ENCODE measurements at places on chromosomes 2 and 18.

- no peak for DNase-seq
These were observed 290.1 kb upstream of the CHAC2 start for GRCh38 chr2:53477517-53477916.

GRCh38 chr2:115652652-115653051, 1210.2 kb downstream of the DPP10 start:
- DNase-seq, result no peak

DNA sequence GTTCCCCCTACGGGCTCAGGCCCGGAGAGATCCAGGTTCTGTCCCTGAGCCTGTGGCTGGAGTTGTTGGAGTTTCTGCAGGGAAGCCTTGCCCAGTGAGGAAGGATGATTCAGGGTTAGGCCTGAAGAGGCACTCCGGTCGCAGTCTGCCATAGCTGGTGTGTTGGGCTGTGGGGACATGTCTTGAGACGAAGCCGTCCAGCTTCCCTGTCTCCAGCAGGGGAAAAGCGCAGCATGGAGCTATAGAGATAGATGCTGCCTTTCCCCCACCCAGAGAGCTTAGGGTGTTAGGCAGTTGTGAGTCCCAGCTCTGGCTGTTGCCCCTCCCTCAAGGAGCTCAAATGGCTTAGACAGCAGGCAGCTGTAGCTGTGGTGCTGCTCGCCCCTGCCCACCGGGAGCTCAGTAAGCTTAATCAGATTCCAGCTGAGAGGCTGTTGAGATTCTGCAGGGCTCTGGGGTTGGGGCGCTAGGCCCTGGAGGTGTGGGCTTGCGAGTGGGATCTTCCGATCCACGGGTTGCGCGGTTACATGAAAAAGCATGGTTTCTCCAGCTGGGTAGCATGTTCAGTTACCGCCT, 103.9 kb downstream of the PMAIP1 start:
- DNase-seq, result no peak

- DNase-seq, result no peak
These were observed 1.7 kb upstream of the C2orf42 start for GRCh38 chr2:70192516-70192915.

DNA sequence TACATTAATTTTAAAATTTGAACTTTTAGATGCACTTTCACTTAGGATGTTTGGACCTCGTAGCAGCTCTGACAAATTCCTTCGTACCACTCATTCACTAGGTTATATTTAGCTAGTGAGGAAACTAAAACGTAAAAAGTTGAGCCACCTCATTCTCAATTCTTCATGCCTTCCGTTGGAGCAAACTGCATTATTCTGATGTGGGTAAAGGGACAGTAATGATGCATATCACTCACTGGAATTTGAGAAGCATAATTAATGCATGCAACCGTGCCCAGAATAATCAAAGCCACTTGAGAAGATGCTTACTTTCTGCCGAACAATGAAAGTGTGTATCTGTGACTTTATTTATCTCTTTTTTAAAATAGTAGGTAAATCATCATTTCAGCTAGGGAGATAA, 2.2 kb downstream of the CNOT9 start:
- DNase-seq, result no peak

DNA sequence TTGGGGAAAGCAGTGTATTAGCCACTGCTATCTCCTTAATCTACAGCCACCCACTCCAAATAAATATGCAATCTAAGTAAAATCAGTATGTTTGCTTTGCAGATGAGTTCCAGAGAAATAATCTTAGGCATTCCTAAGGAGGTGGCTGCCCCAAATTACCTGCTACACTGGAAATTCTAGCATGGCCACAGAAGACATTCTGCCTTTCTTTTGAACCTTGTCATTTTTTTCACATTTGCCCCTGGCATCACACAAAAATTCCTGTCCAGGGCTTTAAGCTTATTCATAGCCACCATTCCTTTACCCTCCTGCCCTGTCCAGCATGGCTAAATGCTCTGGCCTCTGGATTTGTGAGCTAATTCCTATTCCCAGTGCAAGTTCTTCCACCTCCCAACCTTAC, 36.8 kb upstream of the FAM124B start:
- DNase-seq, result no peak

DNA sequence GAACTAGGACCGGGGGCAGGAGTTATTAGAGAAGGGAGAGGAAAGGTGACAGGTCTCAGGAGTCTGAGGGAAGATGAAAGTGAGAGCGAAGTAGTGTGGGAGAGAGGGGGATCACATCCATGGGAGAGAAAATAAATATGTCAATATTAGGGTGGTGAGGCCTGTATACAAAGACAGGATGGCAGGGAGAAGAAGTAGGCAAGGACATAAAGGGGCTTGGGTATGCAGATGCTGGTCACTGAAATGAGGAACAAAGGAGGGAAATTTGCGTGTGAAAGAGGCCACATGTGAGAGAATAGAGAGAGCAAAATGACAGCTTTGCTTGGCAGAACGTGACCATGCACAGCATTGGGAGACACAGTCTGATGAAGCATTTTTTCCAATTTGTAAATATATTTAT, 13.6 kb downstream of the METAP1D start:
- no peak for DNase-seq

GRCh38 chr18:58512648-58513588, 116.0 kb downstream of the ALPK2 start:
- no peak for DNase-seq

DNA sequence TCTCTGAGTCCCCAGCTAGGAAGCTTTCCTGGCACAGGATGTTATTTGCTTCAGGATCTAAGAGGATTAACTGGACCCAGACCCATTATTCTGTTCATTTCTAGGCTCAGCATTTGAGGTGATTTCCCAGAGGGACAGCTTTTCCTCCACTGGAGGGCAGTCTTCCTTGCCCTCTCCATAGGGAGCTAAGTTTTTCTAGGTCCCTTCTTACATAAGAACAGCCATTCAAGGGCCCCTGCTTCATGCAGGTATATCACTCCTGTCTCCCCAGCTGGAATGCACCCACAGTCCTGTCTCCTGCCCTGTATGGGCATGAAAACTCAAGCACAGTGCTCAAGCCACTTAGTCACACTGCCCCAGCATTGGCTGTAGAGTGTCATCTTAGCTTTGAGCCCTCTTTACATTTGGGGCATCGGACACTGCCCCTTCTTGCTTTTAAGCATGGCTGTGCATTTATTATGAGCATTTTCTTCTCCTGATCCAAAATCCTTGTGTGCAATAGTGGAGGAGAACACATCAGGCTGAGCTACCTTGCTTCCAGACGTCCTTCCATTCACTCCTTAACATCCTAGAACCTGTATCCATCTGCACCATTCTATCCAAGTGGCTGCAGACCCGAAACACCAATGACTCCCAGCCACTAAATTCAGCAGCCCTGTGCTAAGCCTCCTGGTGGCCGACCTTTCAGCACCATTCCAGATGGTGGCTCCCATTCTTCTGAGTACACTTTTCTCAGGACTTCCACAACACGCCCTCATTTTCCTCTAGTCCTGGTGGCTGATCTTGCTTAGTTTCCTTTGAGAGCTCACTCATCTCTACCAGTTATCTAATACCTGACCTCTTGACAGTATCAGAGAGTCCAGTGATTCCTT, 80.0 kb downstream of the COPS8 start:
- no peak for DNase-seq

GRCh38 chr2:37388074-37388473, 43.6 kb downstream of the QPCT start:
- no peak for DNase-seq

DNA sequence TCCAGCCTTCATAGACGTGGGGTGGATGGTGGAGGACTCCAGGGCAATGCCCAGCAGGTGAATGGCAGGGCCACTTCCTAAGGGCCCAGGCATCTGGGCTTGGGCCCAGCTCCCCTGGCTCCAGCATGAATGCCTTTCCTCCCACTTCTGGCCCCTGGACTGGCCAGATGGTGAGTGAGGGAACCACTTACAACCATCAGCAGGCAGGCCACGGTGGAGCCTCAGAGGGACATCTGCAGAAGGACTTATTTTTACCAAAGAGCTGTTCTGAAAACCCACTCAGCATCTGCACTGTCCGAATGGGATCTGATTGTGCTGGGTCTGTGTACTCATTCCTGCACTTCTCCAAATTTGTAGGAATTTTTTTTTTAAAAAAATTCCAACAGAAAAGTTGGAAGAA, 69.6 kb downstream of the SNTG2 start:
- DNase-seq, result no peak

DNA sequence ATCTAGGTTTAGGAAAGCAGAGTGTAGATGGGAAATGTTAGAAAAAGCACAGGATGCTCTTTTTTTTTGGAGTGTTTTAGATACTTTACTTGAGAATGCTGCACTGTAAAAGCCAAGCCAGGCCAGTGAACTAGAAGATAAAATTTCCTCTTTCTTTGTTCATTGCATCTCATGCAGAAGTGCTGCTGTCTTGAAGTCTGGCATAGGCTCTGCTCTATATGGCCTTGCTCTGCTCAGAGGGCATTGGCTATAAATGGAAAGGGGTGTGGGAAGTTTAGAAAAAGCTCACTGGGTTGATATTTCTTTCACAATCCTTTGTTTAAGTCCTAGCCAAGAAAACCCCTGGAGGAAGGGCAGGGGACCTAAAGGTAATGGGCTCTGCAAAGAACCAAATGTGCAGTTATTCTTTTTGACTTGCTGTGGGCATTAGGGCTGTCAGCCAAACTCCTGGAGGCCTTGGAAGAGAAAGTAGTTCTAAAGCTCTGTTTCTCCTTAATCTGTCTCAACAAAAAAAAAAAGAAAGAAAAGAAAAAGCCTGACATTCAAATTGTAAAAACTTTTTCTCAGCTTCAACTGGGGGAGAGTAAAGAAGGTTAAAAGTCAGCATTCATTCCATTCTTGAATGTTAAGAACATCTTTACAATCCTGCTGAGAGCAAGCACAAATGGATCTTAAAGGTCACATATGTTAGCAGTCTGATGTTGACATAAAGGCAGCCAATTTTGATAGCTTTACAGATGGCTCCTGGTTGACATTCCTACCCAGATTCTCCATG, 338.3 kb downstream of the GULP1 start:
- DNase-seq, result no peak

- no peak for DNase-seq
These were observed 414.8 kb upstream of the RAB12 start for GRCh38 chr18:8194431-8194830.

GRCh38 chr2:3626118-3626811, 31.4 kb downstream of the COLEC11 start:
- DNase-seq, result no peak

- DNase-seq, result no peak
These were observed 6.6 kb downstream of the DLX2 start for GRCh38 chr2:172095905-172096625.

DNA sequence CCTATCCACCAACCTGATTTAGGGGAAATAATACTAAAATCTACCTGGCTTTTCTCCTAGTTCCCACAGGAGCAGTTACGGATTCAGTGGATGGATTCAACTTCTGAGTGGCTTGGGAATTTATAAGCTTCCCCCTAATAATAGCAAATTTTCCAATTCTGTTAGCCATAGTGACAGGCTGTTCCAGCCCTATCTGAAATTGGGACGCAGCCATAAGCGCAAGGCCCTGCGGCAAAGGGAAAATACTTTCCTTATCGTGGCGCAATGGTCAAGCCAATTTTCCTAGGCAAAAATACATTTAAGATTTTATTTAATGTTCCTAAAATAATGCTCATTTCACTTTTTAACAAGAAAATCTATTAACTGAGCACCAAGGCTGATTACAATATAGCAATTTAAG, 49.7 kb downstream of the CDH2 start:
- no peak for DNase-seq

- no peak for DNase-seq
These were observed 150.8 kb downstream of the PXDN start for GRCh38 chr2:1593371-1594122.

- DNase-seq, result peak; percentile 35
These were observed 168.5 kb upstream of the SLC39A10 start for GRCh38 chr2:195488567-195488966.

DNA sequence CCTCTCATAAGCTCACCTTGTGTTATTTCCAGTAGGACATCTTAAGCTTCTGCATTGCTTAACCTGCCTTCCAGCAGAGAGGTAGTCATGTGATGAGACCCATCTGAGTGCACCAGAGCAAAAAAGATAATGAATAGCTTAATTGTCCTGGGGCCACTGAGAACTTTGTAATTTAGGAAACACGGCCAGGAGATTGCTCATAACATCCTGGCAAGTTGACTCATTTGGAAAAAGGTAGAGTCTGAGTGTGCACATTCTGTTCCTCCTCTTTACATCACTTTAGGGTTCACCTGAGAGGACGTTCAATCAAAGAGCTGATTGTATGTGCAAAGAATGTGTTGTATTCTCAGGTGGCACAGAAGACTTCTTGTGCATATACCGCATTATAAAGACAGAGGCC, 830.2 kb upstream of the SOX11 start:
- no peak for DNase-seq

- DNase-seq, result peak; percentile 25
These were observed 364.8 kb upstream of the GALNT5 start for GRCh38 chr2:156892467-156893281.

DNA sequence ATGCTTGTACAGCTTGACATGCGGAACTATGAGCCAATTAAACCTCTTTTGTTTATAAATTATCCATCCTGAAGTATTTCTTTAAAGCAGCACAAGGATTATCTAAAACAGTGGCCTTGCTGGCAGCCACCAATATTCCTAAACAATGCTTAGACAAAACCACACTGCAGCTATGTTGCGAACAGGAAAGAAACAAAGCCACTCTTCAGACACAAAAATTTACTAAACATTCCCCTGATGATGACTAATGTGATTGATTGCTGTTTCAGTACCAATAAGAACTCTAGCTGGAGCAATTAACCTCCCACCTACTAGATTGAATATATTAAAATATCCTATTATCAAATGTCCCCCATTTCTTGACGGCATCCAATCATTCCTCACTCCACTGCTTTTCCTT, 325.8 kb upstream of the REG3G start:
- no peak for DNase-seq

- DNase-seq, result peak; percentile 61
These were observed 69.6 kb downstream of the EML4 start for GRCh38 chr2:42238644-42239288.

GRCh38 chr18:8657873-8658470, 47.4 kb upstream of the MTCL1 start:
- DNase-seq, result no peak

DNA sequence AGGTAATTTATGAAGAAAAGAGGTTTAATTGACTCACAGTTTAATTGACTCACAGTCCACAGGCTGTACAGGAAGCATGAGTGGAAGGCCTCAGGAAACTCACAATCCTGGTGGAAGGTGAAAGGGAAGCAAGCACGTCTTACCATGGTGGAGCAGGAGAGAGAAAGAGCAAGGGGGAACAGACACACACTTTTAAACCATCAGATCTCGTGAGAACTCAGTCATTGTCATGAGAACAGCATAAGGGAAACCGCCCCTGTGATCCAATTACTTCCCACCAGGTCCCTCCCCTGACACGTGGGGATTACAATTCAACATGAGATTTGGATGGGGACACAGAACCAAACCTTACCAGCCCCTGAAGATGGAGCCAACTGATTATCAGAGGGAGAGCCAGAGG, 11.2 kb upstream of the PUM2 start:
- DNase-seq, result no peak

- no peak for DNase-seq
These were observed 35.4 kb downstream of the SCN7A start for GRCh38 chr2:166458674-166459073.

GRCh38 chr18:38575648-38576047, 1010.0 kb upstream of the CELF4 start:
- no peak for DNase-seq

GRCh38 chr18:57587098-57587661, 678 bp upstream of the FECH start:
- no peak for DNase-seq

GRCh38 chr2:190636361-190636760, 12.5 kb upstream of the NAB1 start:
- DNase-seq, result no peak
